ENCODE measurements at places on chromosomes 3 and 15. TPM values are rescaled to one million over a fixed set of nuclear protein-coding genes. Genes with fewer than 3 reads are reported as not detected.

DNA sequence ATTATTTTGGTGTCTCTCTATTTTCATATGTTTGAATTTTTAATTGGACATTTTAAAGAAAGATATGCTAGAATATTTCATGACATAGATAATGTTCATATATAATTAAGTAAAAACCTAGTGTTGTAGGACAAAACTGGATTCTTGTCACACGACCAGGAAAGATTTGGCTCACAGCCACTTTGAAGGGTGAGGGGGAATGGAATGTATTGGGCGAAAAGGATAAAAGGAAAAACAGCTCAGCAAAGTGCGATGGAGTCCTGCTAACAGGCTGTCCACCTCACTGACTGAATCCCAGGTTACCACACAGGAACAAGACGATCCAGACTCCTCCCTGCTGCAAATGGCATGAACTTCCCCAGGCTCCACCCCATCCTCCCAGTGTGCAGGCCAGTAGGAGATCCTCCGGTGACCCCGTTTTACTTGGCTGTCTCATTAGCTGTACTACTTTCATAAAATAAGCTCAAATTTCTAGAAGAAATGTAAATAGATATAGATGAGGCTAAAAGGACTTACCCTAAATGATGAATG is 186.2 kb downstream of the CD47 start:
- no peak overlapping the region for H3K4me3 ChIP-seq
- no peaks in the 10 kb centered on the region for H3K4me1 ChIP-seq
- DNase-seq, result no peak
- no peaks in the 10 kb centered on the region for H3K27me3 ChIP-seq
- no peaks in the 10 kb centered on the region for H3K36me3 ChIP-seq

- H3K27ac ChIP-seq, result no peak overlapping the region
- H3K4me1 ChIP-seq, result no peaks in the 10 kb centered on the region
- no peak for DNase-seq
- H3K36me3 ChIP-seq, result no peaks in the 10 kb centered on the region
- H3K4me3 ChIP-seq, result no peak overlapping the region
Observed at GRCh38 chr3:150180334-150180733, 209.6 kb upstream of the PFN2 start.

- H3K36me3 ChIP-seq, result no peaks in the 10 kb centered on the region
- no peak overlapping the region for H3K27ac ChIP-seq
Observed at GRCh38 chr3:16927485-16927884, 42.7 kb downstream of the PLCL2 start.

GRCh38 chr3:150680562-150680961 is 23.2 kb downstream of the ERICH6 start:
- H3K36me3 ChIP-seq, result no peaks in the 10 kb centered on the region
- no peaks in the 10 kb centered on the region for H3K27me3 ChIP-seq
- H3K4me1 ChIP-seq, result peaks cover 4% of the 10 kb centered on the region
- no peak overlapping the region for H3K27ac ChIP-seq

- no peak for DNase-seq
- no peaks in the 10 kb centered on the region for H3K4me1 ChIP-seq
- H3K27me3 ChIP-seq, result no peaks in the 10 kb centered on the region
- H3K27ac ChIP-seq, result no peak overlapping the region
- H3K4me3 ChIP-seq, result no peak overlapping the region
- no peaks in the 10 kb centered on the region for H3K36me3 ChIP-seq
Observed at GRCh38 chr3:170751083-170751898, 118.7 kb downstream of the RPL22L1 start.

- H3K36me3 ChIP-seq, result no peaks in the 10 kb centered on the region
- no peak overlapping the region for H3K27ac ChIP-seq
- no peaks in the 10 kb centered on the region for H3K27me3 ChIP-seq
- H3K4me3 ChIP-seq, result no peak overlapping the region
Observed at GRCh38 chr15:78618490-78618934, 2.3 kb downstream of the CHRNA3 start.

- H3K4me1 ChIP-seq, result no peaks in the 10 kb centered on the region
- no peaks in the 10 kb centered on the region for H3K36me3 ChIP-seq
- H3K4me3 ChIP-seq, result no peak overlapping the region
Observed at GRCh38 chr15:56602253-56602652, 131.1 kb downstream of the ZNF280D start.

Gene ZNF502
- 5.9 TPM for polyA plus RNA-seq

Gene PGBD4
- 2.0 TPM for polyA plus RNA-seq

Gene CYP8B1
- not detected for polyA plus RNA-seq

- H3K27me3 ChIP-seq, result no peaks in the 10 kb centered on the region
- H3K4me3 ChIP-seq, result no peak overlapping the region
- H3K27ac ChIP-seq, result no peak overlapping the region
- H3K4me1 ChIP-seq, result peaks cover 23% of the 10 kb centered on the region
- DNase-seq, result no peak
Observed at GRCh38 chr3:50316657-50317242, 5.8 kb downstream of the HYAL2 start.

DNA sequence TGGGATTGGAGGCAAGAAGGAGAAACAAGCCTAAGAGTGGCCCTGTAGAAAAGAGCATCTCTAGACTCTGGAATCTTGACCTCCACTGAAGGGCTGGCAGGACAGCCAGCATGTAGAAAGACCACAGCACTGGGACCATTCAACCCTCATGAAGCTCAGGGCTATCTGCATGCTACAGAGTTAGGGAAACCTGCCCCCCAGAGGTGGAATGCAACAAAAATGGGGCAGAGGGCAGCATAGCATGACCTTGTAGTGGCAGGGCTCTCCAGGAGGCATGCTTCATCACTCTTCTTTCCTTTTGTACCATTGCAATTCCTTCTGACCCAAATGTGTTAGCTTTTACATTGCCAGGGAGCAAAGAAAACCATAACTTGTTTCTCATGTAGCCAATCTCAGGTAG is 445.4 kb downstream of the EPHB1 start:
- H3K36me3 ChIP-seq, result no peaks in the 10 kb centered on the region
- DNase-seq, result no peak
- H3K4me1 ChIP-seq, result no peaks in the 10 kb centered on the region
- H3K27me3 ChIP-seq, result no peaks in the 10 kb centered on the region

Gene DLL4
- polyA plus RNA-seq, result not detected

Gene AGBL1
- not detected for polyA plus RNA-seq

GRCh38 chr3:31522152-31522551 is 10.6 kb upstream of the STT3B start:
- H3K36me3 ChIP-seq, result no peaks in the 10 kb centered on the region
- H3K4me1 ChIP-seq, result peaks cover 9% of the 10 kb centered on the region
- peak; percentile 24 for DNase-seq
- no peak overlapping the region for H3K27ac ChIP-seq
- no peaks in the 10 kb centered on the region for H3K27me3 ChIP-seq
- H3K4me3 ChIP-seq, result no peak overlapping the region

GRCh38 chr3:8536096-8537056 is 34.8 kb downstream of the LMCD1 start:
- no peaks in the 10 kb centered on the region for H3K36me3 ChIP-seq
- no peaks in the 10 kb centered on the region for H3K27me3 ChIP-seq
- H3K4me1 ChIP-seq, result no peaks in the 10 kb centered on the region
- DNase-seq, result no peak
- H3K27ac ChIP-seq, result no peak overlapping the region

DNA sequence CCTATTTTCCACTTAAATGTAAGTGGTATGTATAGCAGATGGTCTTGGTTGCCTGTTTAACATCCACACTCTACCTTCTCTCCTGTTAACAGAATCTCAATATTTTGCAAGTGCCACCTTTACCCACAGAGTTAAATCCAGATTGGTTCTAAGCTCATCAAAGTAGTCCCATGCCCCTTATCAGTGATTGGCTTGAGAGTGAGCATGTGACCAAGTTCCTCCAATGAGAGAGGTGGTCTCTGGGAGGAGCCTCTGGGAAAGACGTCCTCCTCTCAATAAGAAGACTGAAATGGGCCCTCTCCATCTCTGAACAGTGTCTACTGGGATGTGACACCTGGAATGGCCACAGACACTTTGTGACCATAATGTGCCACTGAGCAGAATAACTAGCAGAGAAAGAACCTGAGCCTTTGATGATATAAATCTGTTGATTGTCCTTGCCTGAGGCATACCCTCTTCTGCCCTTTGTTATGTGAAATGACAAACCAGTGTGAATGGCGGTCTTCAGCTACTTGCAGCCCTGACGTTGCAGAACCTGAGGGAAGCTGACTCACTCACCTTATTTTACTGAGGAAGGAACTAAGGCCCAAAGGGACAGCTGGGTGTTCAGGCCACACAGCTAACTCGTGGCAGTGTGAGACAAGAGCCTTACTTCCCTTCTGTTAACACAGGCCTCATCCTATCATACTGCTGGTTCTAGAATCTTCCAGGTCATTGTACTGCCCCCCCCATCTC is 42.4 kb upstream of the LARS2 start:
- no peaks in the 10 kb centered on the region for H3K4me1 ChIP-seq
- no peak overlapping the region for H3K4me3 ChIP-seq
- no peak for DNase-seq

- no peak overlapping the region for H3K4me3 ChIP-seq
- no peak overlapping the region for H3K27ac ChIP-seq
- H3K36me3 ChIP-seq, result no peaks in the 10 kb centered on the region
- no peak for DNase-seq
- H3K27me3 ChIP-seq, result no peaks in the 10 kb centered on the region
Observed at GRCh38 chr3:157841029-157841428, 265.2 kb downstream of the SHOX2 start.

DNA sequence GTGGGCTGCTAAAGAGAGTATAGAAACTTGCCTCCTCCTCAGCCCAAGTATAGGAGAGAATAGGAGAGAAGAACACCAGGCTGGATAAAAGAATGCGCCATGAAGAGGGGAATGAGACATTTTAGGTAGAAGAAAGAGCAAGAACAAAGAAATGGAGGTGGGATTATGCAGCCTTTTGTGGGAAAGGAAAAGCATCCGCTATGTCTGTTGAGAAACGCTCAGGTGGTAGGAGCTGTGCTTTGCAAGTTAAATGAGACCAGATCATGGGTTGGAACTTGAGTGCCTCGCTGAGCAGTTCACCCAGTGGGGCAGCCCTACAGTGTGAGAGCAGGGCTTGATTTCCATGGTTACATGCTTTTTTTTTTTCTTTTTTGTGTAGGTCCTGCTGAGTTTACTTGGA is 11.5 kb upstream of the RTP1 start:
- H3K27me3 ChIP-seq, result no peaks in the 10 kb centered on the region
- H3K4me3 ChIP-seq, result no peak overlapping the region
- no peak overlapping the region for H3K27ac ChIP-seq
- H3K4me1 ChIP-seq, result no peaks in the 10 kb centered on the region

All from naive thymus-derived CD4-positive, alpha-beta T cell (primary cell).